ENCODE measurements at places on chromosomes 16 and 17.

GRCh38 chr17:68456339-68457167 is 743 bp downstream of the WIPI1 start:
- peak; percentile 39 for DNase-seq

- DNase-seq, result no peak
Observed at GRCh38 chr17:61073131-61073530, 326.5 kb upstream of the TBX2 start.

- no peak for DNase-seq
Observed at GRCh38 chr17:68052810-68053209, 17.3 kb downstream of the KPNA2 start.

DNA sequence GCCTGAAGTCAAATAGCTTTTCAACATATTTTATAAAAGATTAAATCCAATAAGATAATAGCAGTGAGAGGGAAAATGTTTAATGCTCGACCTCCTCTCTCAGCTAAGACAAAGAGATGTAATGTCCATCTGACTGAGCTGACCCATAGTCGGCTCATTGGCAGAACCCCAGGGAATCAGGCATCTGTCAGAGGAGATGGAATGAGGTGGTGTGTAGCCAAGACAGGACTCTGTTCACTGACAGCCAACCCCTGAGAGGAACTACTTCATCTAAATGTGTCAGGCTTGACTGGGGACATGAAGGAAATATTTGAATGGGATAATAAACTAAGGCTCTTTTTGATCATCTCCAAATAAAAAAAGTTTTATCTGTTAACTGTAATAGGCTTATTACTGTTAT is 188.0 kb downstream of the CDH11 start:
- no peak for DNase-seq

GRCh38 chr17:50956750-50957523 is 90.8 kb upstream of the TOB1 start:
- DNase-seq, result peak; percentile 85

GRCh38 chr16:30666681-30667080 is 8.4 kb downstream of the FBRS start:
- no peak for DNase-seq

GRCh38 chr17:69254187-69254586 is 25.6 kb upstream of the ABCA10 start:
- DNase-seq, result no peak

DNA sequence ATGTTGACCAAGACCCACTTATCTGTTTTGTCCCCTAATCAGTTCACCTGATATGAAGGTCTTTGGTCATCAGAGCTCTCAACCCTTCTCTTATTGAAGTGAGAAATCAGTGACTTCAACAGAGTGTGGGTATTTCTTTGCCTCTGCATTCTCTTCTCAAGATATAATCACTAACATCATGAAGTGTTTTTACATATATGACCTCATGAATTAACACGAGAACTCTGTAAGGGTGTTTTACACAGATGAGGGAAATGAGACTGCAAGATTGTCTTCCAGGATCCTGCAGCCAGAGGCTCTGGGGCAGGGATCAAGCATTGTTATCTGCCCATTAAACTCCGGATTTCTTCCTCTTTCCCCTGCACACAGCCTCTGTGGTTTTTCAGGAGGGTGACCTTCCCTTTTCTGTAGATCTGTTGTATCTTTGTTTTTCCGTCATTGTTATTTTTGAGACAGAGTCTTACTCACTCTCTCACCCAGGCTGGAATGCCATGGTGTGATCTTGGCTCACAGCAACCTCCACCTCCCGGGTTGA is 22.7 kb downstream of the LCMT1 start:
- peak; percentile 34 for DNase-seq

DNA sequence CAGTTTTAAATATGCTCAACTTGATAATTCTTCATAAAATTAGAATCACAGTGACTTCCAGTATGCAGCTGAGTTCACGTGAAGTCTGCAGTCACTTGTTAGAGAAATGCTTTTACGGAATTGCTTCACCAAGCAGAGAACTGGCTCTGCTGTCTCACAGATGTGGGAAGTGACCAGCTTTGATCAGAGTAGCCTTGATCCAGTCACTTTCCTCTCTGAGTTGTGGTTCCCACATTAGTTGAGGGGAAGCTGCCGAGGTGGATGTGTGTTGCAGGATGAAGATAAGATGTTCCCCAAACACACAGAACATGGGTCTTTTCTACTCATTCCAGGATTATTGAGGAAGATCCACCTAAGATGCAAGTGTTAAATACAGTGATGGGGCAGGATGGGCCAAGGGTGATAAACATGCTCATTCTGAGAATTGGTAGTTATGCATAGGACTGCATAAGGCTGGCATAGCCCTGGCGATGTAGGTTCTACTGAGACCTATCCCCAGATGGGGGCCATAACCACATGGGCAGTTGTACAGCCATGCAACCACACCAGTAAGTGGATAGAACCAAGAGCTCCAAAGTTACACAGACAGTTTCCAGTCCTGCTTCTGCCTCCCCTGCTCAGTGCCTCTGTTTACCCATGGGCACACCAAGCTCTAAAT is 168.9 kb upstream of the MAF start:
- DNase-seq, result peak; percentile 12

GRCh38 chr17:57464191-57464864 is 208.0 kb downstream of the MSI2 start:
- DNase-seq, result no peak

DNA sequence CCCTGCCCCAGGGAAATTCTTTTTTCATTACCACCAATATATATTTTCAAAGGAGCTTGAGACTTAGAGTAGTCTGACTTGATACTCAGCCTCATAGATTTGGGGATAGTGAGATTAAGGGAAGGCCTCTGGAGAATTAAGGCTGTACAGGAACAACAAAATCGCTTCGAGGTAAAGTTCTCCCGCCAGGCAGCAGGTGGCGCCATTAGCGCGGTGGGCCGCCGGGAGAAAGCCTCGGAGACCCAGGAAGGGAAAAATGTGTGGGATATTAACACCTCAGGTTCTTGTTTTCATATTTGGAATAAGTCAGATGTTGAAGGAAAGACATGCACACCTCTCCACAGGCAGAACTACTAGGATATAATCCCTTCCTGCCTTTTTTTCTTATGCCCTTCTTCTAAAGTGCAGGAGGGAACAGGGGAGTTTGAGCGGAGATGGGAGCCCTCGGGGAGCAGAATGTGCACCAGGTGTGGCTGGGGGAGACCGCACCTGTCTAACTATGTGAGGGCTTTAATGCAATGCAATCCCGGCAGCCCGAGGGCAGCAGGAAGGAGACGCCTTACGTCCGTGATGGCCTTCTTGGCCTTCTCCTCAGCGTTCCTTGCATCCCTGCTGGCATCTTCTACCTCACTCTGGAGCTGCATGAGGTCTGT is 25.9 kb downstream of the MYH3 start:
- peak; percentile 52 for DNase-seq

- DNase-seq, result no peak
Observed at GRCh38 chr17:82803185-82803584, 36.6 kb downstream of the ZNF750 start.

GRCh38 chr16:87202346-87202745 is 114.8 kb downstream of the C16orf95 start:
- no peak for DNase-seq

- no peak for DNase-seq
Observed at GRCh38 chr16:6496996-6497395, 835.6 kb upstream of the RBFOX1 start.

GRCh38 chr17:45227101-45227925 is 5.6 kb downstream of the FMNL1 start:
- peak; percentile 47 for DNase-seq

DNA sequence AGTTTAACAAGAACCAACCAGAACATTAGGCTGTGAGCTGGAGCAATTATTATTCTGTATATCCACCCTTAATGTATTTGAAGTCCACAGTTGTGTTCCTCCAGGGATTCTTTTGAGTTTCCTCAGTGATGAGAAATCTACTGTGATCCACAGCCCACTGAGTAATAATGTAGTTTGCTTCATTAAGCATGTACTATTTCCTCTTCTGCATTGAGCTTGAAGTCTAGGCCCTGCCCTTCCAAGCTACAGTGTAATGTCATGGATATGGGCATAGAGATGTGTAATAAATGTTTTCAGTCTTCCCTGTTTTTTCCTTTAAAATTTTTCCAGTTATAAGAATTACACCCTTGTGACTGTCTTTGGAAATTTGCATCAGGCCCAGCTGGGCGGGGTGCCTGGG is 36.4 kb upstream of the SLC12A3 start:
- no peak for DNase-seq

GRCh38 chr17:7068268-7068667 is 11.8 kb downstream of the CLEC10A start:
- no peak for DNase-seq

- no peak for DNase-seq
Observed at GRCh38 chr17:4463818-4464476, 30.2 kb downstream of the SPNS3 start.

- DNase-seq, result no peak
Observed at GRCh38 chr17:46154151-46154816, 38.9 kb downstream of the KANSL1 start.

DNA sequence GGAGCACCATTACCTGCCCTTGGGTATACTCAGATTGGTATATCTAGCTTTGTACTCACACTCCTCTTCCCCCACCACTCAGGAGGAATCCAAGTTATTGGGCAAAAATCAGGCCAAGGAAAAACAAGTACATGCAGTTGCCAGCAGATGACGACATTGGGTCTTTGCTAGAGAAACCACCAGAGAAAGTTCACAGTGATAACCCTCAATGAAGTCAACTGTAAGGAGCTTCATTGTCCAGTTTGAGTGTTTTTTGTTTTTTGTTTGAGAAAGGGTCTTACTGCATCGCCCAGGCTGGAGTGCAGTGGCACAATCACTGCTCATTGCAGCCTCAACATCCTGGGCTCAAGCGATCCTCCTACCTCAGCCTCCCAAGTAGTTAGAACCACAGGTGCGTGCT is 34.6 kb upstream of the TOX3 start:
- DNase-seq, result no peak

GRCh38 chr16:1532081-1532760 is 1.2 kb upstream of the TMEM204 start:
- no peak for DNase-seq

GRCh38 chr16:79933603-79934002 is 333.1 kb upstream of the MAF start:
- DNase-seq, result no peak

DNA sequence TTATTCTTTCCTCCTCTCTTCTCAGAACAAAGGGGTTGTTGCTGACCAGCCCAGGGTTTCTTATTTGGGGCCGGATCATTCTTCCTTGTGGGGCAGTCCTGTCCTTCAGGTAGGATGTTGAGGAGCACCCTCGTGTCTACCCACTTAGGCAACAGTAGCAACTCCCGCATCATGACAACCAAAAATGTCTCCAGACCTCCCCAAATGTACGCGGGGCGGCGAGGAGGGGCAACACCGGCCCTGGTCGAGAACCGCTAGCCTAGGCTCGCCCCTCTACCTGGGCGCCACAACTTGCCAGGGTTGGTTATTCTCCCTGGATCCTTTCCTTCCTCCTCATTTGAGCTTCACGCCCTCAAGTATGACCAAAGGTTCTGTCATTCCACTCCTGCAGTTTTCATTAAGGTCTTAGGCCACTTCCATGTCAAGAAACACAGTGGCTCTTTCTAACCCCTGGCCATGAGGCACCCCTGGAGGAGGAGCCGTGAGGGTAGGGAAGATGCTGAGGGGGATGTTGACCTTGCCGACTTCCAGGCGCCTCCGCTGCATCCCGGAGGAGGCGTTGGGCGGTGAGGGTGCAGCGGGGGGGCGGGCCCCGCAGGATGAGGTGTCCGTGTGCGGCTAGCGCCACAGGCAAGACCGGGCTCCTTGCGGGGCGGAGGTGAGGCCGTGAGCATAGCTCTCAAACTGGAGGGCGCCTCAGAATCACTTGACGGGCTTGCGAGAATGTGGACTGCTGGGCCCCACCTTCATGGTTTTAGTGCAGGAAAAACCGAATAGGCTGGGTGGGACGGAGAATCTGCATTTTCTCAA is 712 bp upstream of the SPECC1 start:
- DNase-seq, result peak; percentile 36

GRCh38 chr16:67229906-67230808 is 3.2 kb downstream of the TMEM208 start:
- DNase-seq, result no peak

DNA sequence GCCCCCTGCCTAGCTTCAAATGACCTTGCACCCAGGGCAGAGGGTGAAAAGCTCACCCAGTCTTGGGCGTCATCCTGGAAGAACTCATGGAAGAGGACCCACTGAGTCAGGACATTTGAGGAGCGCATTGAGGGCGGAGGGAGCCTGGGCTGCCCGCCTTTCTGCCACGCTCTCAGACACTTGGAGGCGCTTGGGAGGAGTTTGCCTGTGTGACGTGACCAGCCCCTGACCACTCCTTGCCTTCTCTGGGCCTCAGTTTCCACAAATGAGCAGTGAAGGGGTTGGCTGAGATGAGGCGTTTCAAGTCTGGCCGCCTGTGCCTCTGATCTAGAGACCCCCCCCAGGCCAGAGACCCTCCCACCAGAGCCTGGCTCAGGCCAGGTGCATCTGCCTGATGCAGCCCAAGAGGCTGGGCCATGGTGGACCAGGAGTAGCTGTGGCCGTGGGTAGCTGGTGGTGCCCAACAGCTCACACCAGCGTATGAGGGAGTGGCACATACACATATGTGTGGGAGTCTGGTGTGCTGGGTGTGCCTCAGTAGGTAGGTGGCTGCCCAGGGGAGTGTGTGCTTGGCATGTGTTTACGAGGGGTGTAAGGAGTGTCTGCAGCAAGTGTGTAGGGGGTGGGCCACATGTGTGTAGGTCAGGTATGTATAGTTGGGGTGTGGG is 80.2 kb upstream of the TOB1 start:
- DNase-seq, result no peak

DNA sequence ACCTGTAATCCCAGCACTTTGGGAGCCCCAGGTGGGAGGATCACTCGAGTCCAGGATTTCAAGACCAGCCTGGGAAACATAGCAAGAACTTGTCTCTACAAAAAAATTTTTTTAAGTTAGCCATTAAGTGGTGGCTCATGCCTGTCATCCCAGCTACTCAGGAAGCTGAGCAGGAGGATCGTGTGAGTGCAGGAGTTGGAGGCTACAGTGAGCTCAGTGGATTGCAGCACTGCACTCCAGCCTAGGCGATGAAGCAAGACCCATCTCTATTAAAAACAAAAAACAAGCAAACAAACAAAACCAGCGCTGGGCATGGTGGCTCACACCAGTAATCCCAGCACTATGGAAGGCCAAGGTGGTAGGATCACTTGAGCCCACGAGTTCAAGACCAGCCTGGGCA is 38.0 kb downstream of the HEATR3 start:
- no peak for DNase-seq

GRCh38 chr17:21174713-21175112 is 39.2 kb downstream of the TMEM11 start:
- no peak for DNase-seq

- DNase-seq, result no peak
Observed at GRCh38 chr16:50858877-50859627, 117.2 kb downstream of the CYLD start.

- DNase-seq, result no peak
Observed at GRCh38 chr17:6868582-6868981, 37.1 kb upstream of the TEKT1 start.

GRCh38 chr16:16861546-16861945 is 482.6 kb downstream of the NPIPA7 start:
- peak; percentile 76 for DNase-seq

DNA sequence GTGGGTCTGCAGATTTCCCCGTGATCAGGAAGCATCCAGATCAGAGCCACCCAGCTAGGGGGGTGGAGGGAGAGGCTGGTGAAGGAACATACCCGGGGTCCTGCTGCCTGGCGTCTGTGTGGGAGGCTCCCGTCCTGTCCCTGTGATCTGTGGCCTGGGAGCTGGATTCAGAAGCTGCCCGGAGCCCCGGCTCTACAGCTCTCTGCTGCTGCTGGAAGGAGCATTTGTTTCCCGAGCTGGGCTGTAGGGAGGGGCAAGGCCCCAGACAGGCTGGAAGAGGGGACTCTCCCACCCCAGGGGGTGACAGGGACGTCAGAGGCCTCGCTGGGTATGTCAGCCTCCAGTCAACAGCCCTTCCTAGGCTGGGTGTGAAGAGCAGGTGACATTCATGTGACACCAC is 10.2 kb downstream of the SOX8 start:
- no peak for DNase-seq

Data from hematopoietic multipotent progenitor cell treated with erythropoietin and hydrocortisone succinate and interleukin-3 and kit ligand, for 6 days (in vitro differentiated cells).